ENCODE measurements at places on chromosomes 11 and 22. TPM values are rescaled to one million over a fixed set of nuclear protein-coding genes. Genes with fewer than 3 reads are reported as not detected.

Gene OR2AG2
- polyA plus RNA-seq, result not detected

Gene OR8K3
- polyA plus RNA-seq, result not detected

Gene CHRNA10
- polyA plus RNA-seq, result 1.3 TPM

Gene KCNJ4
- not detected for polyA plus RNA-seq

Gene FLRT1
- polyA plus RNA-seq, result 0.04 TPM

Gene KRTAP5-2
- polyA plus RNA-seq, result not detected

Gene CYP2D6
- polyA plus RNA-seq, result 1.2 TPM

Measured in esophagus (tissue), 2 donors.